ENCODE measurements at places on chromosomes 1 and 21.

GRCh38 chr1:184214128-184214527 lies 162.6 kb downstream of the TSEN15 start:
- no peak for DNase-seq

GRCh38 chr1:162822391-162823200 lies 32.1 kb downstream of the HSD17B7 start:
- no peak for DNase-seq

DNA sequence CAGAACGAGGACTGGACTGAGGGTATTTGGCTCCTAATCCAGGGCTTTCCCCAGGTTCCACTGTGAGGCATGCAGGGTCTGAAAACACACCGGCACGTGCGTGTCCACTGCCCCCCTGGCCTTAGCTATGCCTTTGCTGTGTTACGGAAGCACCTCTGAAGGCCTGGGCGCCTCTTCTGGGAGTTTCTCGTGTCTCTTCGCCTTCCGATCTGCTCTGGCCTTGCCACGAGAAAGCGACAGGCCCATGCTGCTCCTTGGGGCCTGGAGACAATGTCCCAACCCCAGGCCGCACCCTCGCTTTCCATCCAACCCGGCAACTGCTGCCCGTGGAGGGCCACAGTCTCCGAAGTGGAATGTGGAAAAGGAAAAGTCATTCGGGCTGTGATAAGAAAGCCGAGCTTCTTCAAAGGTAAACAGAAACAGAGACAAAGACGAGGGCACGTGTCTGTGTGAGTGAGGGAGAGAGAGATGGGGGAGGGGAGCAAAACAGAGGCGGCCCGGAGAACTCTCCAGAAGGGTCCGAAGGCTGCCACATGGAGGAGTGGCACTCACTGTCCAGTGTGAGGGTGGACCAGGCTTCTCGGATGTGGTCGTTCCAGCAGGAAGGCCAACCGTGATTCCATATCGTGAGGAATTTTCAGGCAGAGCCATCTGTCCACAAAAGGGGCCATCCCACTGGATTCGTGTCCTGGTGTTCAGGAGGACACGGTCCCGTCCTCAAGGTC lies 3.4 kb upstream of the UMODL1 start:
- no peak for DNase-seq

DNA sequence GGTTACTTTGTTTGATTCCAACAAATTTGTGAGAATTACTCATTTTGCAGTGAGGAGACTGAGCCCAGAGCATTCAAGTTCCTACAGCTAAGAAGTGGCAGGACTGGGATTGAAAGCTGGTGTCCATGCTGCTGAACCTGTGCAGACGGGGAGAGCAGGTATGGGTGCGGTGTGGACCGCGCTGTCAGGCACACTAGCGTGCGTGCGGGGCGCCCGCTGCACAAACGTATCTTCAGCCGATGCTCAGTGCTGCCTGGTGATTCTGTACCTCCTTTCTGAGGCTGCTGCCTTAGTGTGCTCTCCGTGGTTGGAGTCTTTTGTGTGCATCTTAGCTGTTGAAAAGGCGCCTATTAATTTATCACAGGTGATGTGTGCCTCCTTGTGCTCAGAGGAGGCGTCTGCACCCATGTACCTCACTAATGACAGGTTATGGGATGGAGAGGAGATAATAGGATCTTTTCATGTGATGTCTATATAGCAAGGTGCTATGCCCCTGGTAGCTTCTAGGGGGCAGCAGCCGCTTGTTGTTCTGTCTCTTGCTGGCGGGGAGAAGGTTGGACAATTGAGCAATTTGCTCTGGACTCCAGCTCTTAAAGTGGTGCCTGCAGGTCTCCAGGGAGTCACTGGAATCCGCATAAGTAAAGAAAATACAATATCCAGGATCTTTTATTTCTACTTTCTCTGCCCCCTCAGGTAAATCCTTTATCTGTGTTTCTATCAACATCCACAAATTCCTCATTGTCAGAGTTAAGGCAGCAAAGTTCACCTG lies 32.5 kb downstream of the PEX14 start:
- peak; percentile 38 for DNase-seq

- DNase-seq = no peak
Observed at GRCh38 chr1:54173681-54174080, 20.9 kb upstream of the CDCP2 start.

- DNase-seq = no peak
Observed at GRCh38 chr1:77349275-77349674, 67.5 kb downstream of the AK5 start.

DNA sequence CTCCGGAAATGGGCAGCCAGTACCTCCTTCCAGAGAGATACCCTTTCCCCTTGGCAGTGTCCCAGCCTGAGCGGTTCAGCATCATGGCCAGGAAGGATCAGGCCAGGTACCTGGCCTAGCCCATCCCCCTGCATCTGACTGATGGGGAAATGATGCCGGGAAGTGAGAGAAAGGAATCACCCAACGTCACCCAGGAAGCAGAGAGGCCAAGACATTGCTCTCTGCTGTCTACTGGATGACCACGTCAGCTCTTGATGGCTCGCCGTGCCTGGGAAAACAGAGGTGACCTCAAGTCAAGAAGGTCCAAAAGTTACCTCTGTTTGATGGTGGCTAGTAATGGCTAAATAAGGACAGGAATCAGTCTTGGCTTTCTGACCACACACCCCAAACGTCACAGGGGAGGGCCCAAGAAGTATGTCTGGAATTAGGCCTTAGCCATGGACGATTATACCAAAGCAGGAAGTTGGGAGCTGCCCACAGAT lies 79.0 kb downstream of the MRPL37 start:
- DNase-seq = no peak

- DNase-seq = no peak
Observed at GRCh38 chr21:28986677-28987076, 6.0 kb downstream of the LTN1 start.

- DNase-seq = no peak
Observed at GRCh38 chr1:118340928-118341910, 156.2 kb upstream of the SPAG17 start.

DNA sequence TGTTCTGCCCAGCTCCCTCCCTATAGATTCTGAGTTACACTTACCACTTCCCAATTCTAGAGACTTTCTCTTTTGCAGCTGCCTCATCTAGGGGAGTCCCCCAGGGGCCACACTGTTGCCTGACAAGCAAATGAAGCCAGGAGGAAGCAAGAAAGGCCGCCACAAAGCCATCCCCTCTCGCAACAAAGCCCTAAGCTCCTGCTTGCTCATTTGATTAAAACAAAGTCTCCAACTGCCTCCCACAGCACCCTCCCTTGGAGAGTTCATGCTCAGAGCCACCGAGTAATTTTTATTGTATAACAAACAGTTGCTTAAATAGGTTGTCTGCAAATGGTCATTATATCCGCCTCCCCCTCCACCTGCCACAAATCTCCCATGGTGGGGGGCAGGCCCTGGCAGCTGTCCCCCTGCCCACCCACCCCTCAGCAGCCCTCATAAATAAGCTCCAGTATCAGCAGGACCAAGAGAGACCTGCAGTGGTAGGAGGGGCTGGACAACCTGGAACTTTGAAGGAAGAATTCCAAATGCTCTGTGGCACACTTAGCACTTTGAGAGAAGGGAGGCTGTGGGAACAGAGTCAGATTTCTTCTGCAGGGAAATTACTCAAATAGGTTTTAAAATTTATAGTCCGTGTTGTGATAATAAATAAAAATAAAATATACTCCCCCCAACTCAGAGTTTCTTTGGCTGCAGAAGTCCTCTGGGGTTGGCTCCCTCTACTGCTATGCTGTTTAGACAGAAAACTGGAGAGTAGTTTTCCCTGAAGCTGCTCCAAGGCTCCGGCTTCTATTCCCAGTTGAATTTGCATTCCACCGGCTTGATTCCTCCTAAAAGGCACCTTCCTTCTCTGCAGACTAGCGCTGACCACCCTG lies 237.5 kb downstream of the TTLL7 start:
- DNase-seq = no peak

GRCh38 chr1:36941316-36941978 lies 92.9 kb downstream of the GRIK3 start:
- DNase-seq = no peak

- DNase-seq = no peak
Observed at GRCh38 chr21:41730367-41730765, 36.5 kb downstream of the RIPK4 start.

- DNase-seq = no peak
Observed at GRCh38 chr1:220917535-220918209, 38.4 kb downstream of the HLX start.

- no peak for DNase-seq
Observed at GRCh38 chr1:116948642-116949041, 38.9 kb downstream of the PTGFRN start.

- no peak for DNase-seq
Observed at GRCh38 chr21:20613654-20614053, 384.6 kb upstream of the NCAM2 start.

DNA sequence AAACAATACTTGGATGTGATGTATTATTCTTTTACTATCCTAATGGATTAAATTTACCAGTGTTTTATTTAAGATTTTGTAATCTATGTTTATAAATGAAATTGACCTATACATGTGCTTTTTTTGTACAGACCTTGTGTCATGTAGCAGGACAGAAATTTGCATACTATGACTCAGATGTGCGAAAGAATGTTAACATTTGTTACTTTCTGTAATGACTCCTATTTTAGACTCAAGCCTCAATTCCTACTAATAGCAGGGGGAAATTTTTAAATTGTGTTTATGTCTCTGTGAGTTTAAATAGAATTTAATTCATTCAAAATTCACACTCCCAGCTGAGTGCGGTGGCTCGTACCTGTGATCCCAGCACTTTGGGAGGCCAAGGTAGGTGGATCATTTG lies 21.8 kb upstream of the RIMKLA start:
- DNase-seq = no peak

DNA sequence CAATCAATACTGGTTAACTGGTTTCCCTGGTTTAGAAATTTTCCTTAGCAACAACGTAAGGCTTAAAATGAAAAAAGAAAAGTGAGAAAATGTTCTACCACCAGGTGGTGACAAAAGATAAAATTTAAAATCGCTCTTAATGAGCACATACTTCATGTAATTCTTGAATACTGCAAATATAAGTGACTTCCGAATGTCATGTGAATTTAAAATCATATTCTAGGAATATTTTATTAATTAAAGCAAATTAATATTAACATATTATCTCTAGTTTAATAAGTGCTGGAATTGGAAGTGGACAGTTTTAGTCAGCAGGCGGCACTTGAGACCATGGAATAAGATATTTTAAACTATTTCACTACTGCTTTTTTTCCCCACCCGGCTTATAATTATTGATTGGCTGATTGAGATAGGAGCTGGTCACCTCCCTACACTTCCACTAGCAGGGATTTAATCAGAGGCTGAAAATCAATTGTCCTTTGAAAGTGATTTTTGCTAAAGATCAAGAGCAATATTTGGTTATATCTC lies 5.0 kb upstream of the ADAMTS1 start:
- DNase-seq = no peak

GRCh38 chr1:38522915-38523567 lies 336.5 kb downstream of the RRAGC start:
- DNase-seq = no peak

DNA sequence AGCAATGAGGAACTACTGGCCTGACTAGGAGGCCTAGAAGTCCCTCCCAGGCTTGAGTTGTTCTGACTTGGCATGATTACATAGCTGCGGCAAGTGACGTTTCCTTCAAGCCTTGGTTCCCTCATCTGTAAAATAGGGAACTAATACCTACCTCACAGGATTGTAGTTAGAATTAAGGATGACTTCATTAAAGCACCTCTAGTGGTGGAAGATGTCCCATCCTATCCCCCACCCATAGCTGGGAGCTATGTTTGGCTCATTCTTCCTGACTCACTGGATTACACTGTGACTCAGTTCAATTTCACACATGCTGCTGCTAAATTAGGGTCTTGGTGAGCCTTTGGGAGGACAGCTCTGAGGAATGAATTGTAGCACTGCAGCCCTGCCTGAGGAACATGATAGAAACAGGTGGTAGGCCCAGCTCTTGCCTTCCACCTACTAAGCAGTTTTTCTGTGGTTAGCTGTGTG lies 6.0 kb upstream of the SHISA4 start:
- no peak for DNase-seq

GRCh38 chr1:102772831-102773230 lies 335.5 kb downstream of the COL11A1 start:
- DNase-seq = no peak

DNA sequence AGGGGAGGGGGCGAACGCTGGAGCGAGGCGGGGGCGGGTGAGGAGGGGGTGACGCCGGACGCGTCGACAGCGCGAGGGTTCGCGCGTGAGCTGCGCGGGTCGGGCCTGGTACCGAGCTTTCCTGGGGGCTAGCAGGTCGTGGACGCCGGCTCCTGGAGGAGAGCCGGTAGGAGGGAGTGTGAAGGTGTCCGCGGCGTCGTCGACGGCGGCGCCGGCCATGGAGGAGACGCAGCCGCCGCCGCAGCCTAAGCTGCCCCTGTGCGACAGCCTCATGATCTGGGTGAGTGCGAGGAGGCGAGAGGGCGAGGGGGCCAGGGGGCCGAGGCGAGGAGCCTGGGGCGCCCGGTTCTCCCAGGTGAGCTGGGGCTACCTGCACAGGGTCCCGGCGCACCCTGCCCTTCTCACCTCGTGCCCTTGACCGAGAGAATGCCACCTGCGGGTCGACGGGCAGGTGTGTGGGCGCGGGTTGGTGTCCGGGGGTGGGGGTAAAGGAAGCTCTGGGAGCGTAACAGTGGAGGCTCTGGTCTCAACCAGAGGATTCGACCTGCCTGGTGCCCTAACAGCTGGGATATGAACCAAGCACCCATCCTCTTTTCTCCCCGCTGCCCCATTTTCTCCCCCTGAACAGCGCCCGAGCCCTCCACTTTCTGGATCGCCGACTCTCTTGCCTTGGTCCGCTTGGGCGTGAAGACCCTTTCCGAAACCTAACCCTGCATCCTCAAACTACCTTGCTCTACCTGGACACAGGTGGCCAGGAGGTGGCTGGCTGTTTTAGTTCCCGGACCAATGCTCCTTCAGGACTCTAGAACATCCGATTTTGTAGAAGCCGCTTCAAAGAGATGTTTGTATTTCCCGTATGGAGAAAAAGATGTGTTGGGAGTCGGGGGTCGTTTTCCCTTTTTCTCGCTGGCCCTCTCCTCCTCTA lies at the start of gene HOOK1:
HOOK1 (plus strand) TSS at position 49 of the 925 bp plus-strand sequence; CDS start at position 218, 169 bp downstream.
- DNase-seq = no peak

GRCh38 chr1:192809307-192810252 lies 741 bp downstream of the RGS2 start:
- DNase-seq = peak; percentile 24

- no peak for DNase-seq
Observed at GRCh38 chr1:160942926-160943325, 11.7 kb downstream of the ITLN2 start.

GRCh38 chr1:34380526-34381124 lies 203.9 kb downstream of the C1orf94 start:
- DNase-seq = no peak

- DNase-seq = no peak
Observed at GRCh38 chr1:95002540-95003432, 70.0 kb downstream of the ALG14 start.

GRCh38 chr1:170027760-170028159 lies 46.7 kb downstream of the KIFAP3 start:
- DNase-seq = no peak

DNA sequence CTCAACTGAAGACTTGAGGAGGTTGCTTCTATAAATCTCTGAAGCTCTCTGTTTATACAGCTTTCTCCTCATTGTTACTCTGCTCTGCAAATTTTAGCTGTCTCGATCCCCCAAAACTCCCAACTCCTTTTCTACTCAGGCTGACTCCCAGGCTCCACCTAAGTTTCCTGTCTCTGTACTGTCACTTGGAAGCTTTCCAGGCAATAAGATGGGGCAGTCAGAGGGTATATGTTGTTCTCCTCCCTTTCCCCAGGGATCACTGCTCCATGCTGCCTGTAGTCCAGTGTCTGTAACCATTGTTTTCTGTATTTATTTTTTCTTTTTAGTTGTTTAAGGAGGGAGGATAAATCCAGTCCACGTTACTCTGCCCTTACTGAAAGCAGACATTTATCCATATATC lies 13.4 kb downstream of the TSNAX start:
- no peak for DNase-seq

Data from effector memory CD4-positive, alpha-beta T cell (primary cell).